ENCODE measurements at places on chromosomes 2 and 18. TPM values are rescaled to one million over a fixed set of nuclear protein-coding genes. Genes with fewer than 3 reads are reported as not detected.
A peak's percentile ranks its signal among the peaks of the same experiment; 100 is the strongest.

The TUBB8B gene
- not detected for total RNA-seq

The ARHGEF33 gene
- 0.16 TPM for total RNA-seq

The MAL gene
- total RNA-seq, result 0.71 TPM

The SAG gene
- total RNA-seq, result not detected

The ACMSD gene
- total RNA-seq, result not detected

The TUBA4A gene
- 522 TPM for total RNA-seq

The FNDC4 gene
- 1.9 TPM for total RNA-seq

The TEKT4 gene
- total RNA-seq, result 0.14 TPM

The ANTXR1 gene
- total RNA-seq, result 8.8 TPM

The RAB6C gene
- total RNA-seq, result 0.08 TPM

The SPR gene
- total RNA-seq, result 25.3 TPM

DNA sequence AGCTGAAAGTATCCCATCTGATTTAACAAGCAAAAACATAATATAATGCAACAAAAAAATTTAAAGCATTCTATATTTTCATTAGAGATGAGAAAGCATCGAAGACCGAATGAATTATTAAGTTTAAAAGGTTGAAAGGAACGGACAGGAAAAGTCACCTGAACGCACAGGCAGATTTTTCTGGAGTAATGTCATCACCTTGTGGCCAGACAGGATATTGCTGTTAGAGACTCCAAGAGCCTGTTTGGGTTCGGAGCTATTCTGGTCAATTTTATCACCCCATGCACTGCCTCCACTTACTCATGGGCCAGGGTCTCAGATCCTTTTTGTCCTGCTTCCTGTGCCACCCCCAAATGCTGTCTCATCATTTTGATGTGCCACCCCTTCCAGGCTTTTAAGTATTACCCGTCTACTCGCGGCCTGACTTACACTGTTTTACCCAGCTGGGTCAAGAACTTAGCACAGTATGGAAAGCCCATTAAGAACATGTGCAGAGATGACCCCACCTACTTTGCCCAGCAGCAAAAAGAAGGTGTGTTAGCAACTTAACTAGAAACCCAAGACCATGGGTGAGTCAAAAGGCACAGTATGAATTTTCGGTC lies 27.3 kb downstream of the GKN2 start:
- H3K27me3 ChIP-seq, result no peaks in the 10 kb centered on the region
- no peak overlapping the region for H3K4me3 ChIP-seq
- no peak overlapping the region for H3K27ac ChIP-seq
- DNase-seq, result no peak
- no peaks in the 10 kb centered on the region for H3K36me3 ChIP-seq

- H3K27me3 ChIP-seq, result no peaks in the 10 kb centered on the region
- no peak overlapping the region for H3K4me3 ChIP-seq
- no peaks in the 10 kb centered on the region for H3K36me3 ChIP-seq
- H3K27ac ChIP-seq, result no peak overlapping the region
- H3K4me1 ChIP-seq, result no peaks in the 10 kb centered on the region
These were observed 8.1 kb downstream of the TEX51 start for GRCh38 chr2:126906781-126907180.

GRCh38 chr18:22410126-22410525 lies 7.6 kb downstream of the CTAGE1 start:
- H3K4me3 ChIP-seq, result no peak overlapping the region
- DNase-seq, result no peak
- H3K4me1 ChIP-seq, result no peaks in the 10 kb centered on the region
- no peak overlapping the region for H3K27ac ChIP-seq
- no peaks in the 10 kb centered on the region for H3K27me3 ChIP-seq

DNA sequence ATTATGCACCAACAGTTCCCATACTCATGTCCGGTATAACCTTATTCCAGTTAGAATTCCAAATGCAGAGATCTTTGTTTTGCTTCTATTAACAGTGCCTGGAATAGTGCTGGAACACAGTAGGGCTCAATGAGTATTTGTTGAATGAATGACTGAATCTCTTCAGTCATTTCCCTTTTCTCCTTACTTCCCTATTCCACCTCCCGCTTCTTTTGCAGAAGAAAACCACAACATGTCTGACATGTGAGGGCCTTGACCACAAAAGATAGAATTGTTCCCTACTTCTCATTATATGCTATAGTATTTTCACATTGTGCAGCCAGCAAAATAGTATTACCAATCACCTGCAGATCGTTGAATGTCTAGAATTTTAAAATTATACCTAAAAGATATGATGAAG lies 19.5 kb upstream of the HNRNPLL start:
- no peak overlapping the region for H3K4me3 ChIP-seq
- H3K36me3 ChIP-seq, result no peaks in the 10 kb centered on the region
- H3K27ac ChIP-seq, result no peak overlapping the region
- no peaks in the 10 kb centered on the region for H3K4me1 ChIP-seq

DNA sequence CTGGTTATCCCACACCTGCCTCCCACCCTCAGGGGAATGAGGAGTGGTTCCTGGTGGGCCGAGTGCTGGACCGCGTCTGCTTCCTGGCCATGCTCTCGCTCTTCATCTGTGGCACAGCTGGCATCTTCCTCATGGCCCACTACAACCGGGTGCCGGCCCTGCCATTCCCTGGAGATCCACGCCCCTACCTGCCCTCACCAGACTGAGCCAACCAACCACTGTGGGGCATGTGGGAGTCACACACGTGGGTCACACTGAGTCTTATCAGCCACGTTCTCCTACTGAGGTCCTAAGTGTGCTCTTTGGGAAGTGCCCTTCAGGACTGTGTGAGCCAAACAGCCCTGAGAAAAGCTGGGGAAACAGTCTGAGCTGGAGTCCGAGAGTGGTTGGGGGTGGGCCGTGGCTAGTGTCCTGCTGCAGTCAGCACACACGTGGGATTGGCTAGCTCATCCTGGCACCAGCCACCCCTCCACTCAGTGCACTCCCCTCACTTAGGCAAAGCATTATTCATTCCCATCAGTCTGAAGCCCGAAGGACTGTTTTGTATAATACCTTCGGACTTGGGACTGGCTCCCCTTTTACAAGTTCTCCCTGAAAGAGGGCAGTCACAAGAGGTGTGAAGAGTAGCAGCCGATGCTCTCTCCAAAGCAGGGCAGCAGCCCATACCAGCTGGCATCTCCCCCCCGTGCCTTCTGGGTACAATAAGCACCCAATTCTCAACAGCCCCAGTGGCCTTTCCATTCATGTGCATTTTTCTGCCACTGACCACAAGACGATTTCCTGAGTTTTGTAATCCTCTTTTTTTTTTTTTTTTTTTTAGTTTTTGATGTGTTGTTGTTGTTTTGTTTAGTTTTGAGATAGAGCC lies 4.6 kb downstream of the TIGD1 start:
- no peaks in the 10 kb centered on the region for H3K4me1 ChIP-seq
- no peak for DNase-seq
- H3K36me3 ChIP-seq, result no peaks in the 10 kb centered on the region
- H3K27ac ChIP-seq, result no peak overlapping the region
- H3K4me3 ChIP-seq, result no peak overlapping the region

GRCh38 chr2:31033032-31033431 lies 105.2 kb downstream of the GALNT14 start:
- DNase-seq, result no peak
- no peaks in the 10 kb centered on the region for H3K36me3 ChIP-seq

DNA sequence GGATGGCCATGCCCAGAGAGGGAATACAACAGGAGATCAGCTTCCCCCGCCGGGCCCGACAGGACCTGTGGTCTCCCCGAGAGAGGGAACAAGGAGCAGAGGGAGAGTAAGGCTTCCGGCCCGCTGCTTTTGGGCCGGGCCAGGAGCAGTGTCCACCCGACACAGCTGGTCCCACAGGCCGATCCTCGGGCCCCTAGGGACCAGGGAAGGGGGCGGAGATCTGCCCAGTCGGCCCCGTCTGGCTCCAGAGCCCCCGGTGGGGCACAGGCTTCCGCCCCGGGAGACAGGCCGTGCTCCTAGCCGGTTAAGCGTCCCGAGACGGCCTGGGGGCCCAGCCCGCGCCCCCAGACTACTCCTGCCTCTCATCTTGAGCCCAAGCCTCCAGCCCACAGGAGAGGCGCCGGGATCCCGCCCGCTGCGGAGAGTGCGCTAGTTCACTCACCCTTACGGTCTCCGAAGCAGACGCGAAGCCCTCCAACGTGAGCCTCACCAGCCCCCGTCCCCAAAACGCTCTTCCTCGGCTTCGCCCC lies at the start of gene MCFD2:
Gene MCFD2 (minus strand): TSS at position 526 of the 530 bp plus-strand sequence. CDS start 6,635 bp downstream, outside the sequence.
- no peaks in the 10 kb centered on the region for H3K36me3 ChIP-seq
- H3K4me1 ChIP-seq, result peaks cover 26% of the 10 kb centered on the region
- peak; percentile 63 for DNase-seq
- H3K4me3 ChIP-seq, result peak within 1 kb of the TSS; percentile 82
- no peaks in the 10 kb centered on the region for H3K27me3 ChIP-seq

GRCh38 chr2:128606837-128607236 lies 288.2 kb upstream of the HS6ST1 start:
- H3K36me3 ChIP-seq, result no peaks in the 10 kb centered on the region
- no peak overlapping the region for H3K27ac ChIP-seq
- H3K4me1 ChIP-seq, result no peaks in the 10 kb centered on the region
- no peak overlapping the region for H3K4me3 ChIP-seq
- DNase-seq, result no peak

- no peaks in the 10 kb centered on the region for H3K36me3 ChIP-seq
- H3K27ac ChIP-seq, result no peak overlapping the region
- no peak overlapping the region for H3K4me3 ChIP-seq
- H3K4me1 ChIP-seq, result peaks cover 8% of the 10 kb centered on the region
- H3K27me3 ChIP-seq, result no peaks in the 10 kb centered on the region
These were observed 50.0 kb downstream of the GPD2 start for GRCh38 chr2:156486147-156486546.

- no peak overlapping the region for H3K27ac ChIP-seq
- no peaks in the 10 kb centered on the region for H3K4me1 ChIP-seq
- DNase-seq, result no peak
- H3K4me3 ChIP-seq, result no peak overlapping the region
- H3K27me3 ChIP-seq, result no peaks in the 10 kb centered on the region
- H3K36me3 ChIP-seq, result no peaks in the 10 kb centered on the region
These were observed 25.7 kb upstream of the THOC1 start for GRCh38 chr18:293536-293935.

GRCh38 chr2:214489702-214490101 lies 78.8 kb downstream of the VWC2L start:
- H3K27me3 ChIP-seq, result no peaks in the 10 kb centered on the region
- no peak overlapping the region for H3K4me3 ChIP-seq
- H3K27ac ChIP-seq, result no peak overlapping the region
- no peak for DNase-seq
- no peaks in the 10 kb centered on the region for H3K36me3 ChIP-seq

- H3K27me3 ChIP-seq, result no peaks in the 10 kb centered on the region
- DNase-seq, result no peak
- H3K36me3 ChIP-seq, result no peaks in the 10 kb centered on the region
- H3K4me3 ChIP-seq, result no peak overlapping the region
- no peak overlapping the region for H3K27ac ChIP-seq
These were observed 289.7 kb downstream of the MYT1L start for GRCh38 chr2:2041256-2041824.

GRCh38 chr18:49597157-49597931 lies 35.5 kb downstream of the LIPG start:
- no peak overlapping the region for H3K4me3 ChIP-seq
- no peak overlapping the region for H3K27ac ChIP-seq
- no peaks in the 10 kb centered on the region for H3K36me3 ChIP-seq
- H3K4me1 ChIP-seq, result no peaks in the 10 kb centered on the region
- DNase-seq, result no peak
- H3K27me3 ChIP-seq, result no peaks in the 10 kb centered on the region

- H3K27ac ChIP-seq, result no peak overlapping the region
- DNase-seq, result no peak
- H3K4me1 ChIP-seq, result no peaks in the 10 kb centered on the region
- peaks cover 37% of the 10 kb centered on the region for H3K36me3 ChIP-seq
These were observed 59.2 kb upstream of the PEX13 start for GRCh38 chr2:60958361-60958760.

DNA sequence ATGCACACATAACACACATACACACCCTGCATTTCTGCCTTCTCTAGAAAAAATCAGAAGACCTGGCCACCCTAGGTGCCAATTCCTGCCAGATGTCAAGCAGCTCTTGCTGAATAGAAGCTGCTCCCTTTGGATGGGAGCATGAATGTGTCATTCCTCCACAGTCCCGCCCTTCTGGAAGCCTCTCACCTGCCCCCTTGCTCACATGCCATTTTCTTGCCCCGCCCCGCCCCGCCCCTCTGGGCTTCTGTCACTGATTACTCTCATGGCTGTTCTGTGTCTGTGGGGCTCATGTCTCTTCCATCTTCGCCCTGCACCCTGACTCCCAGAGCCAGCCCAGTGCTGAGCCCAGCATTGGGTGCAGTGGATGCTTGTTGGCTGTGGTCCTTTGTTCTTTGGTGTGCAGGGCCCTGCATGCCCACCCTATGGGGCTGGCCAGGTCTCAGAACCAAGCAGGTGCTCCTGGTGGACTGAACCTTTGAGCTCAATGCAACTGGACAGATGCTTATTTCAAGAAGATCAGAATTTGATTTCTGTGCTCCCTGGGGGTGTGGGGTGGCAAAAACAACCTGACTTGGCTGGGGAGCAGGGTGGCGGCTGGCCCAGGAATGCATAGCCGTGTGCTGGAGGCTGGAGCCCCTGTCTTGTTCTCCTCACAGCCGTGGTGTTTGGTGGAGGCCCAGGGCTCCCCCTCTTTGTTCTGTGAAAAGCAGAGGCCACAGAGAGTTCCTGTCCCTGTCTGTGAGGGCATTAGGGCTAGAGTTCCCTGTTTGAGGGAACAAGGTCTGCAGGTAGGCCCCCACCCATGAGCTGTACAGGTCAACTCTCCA lies 140.6 kb upstream of the GLI2 start:
- no peaks in the 10 kb centered on the region for H3K36me3 ChIP-seq
- no peak overlapping the region for H3K4me3 ChIP-seq
- peaks cover 5% of the 10 kb centered on the region for H3K4me1 ChIP-seq
- peak; percentile 7 for DNase-seq
- no peaks in the 10 kb centered on the region for H3K27me3 ChIP-seq

DNA sequence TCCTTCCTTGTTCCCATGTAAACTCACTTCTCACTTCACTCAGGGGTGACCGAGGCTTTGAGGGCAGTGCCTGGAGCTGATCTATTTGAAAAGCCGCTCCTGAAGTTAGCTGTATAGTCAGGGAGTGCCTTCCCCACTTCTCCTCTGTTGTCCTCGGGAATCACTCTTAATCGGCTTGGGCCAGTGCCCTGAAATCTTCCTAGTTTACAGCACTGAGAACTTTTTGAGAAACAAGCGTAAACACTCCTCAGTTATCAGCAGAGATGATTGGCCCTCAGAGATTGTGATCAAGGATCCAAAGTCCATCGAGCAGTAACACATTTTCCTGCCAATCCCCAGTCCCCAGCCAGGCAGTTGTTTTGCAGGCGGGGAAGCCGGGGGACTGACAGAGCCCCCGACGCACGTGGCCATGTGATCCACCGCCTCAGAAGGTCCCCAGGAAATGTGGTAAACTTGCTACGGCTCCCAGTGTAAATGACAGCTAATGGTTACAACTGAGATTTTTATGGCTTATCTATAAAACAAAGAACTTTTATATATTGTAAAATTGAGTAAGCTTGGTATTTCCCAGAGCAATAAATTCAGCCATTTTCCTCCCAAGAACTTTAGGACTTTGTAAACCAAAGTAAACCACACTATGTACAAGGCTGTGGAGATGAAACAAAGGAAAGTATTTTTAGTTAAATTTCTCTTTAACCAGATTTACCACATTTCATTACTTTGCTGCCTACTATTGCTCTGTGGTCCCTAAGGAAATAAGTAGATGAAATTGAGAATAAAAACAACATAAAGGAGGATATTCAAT lies 53.5 kb downstream of the C18orf63 start:
- no peak overlapping the region for H3K4me3 ChIP-seq
- DNase-seq, result no peak
- H3K27ac ChIP-seq, result no peak overlapping the region
- no peaks in the 10 kb centered on the region for H3K4me1 ChIP-seq
- peaks cover 13% of the 10 kb centered on the region for H3K27me3 ChIP-seq

GRCh38 chr2:103161456-103162289 lies 399.8 kb downstream of the TMEM182 start:
- DNase-seq, result no peak
- no peak overlapping the region for H3K27ac ChIP-seq
- no peaks in the 10 kb centered on the region for H3K4me1 ChIP-seq
- H3K27me3 ChIP-seq, result peaks cover 5% of the 10 kb centered on the region
- H3K4me3 ChIP-seq, result no peak overlapping the region

Data from psoas muscle (tissue), 8 donors.